Effector memory CD8-positive, alpha-beta T cell (primary cell): ENCODE measurements at places on chromosomes 13 and 19.

GRCh38 chr13:70960841-70961443, 852.7 kb upstream of the KLHL1 start:
- DNase-seq, result no peak
- no peaks in the 10 kb centered on the region for H3K27me3 ChIP-seq
- no peak overlapping the region for H3K27ac ChIP-seq
- no peaks in the 10 kb centered on the region for H3K4me1 ChIP-seq
- no peak overlapping the region for H3K4me3 ChIP-seq
- H3K36me3 ChIP-seq, result no peaks in the 10 kb centered on the region

GRCh38 chr13:110062077-110062776, 244.7 kb downstream of the COL4A1 start:
- H3K4me3 ChIP-seq, result no peak overlapping the region
- no peak for DNase-seq
- no peak overlapping the region for H3K27ac ChIP-seq
- H3K4me1 ChIP-seq, result no peaks in the 10 kb centered on the region

GRCh38 chr13:42420304-42420703, 148.4 kb downstream of the AKAP11 start:
- no peaks in the 10 kb centered on the region for H3K36me3 ChIP-seq
- DNase-seq, result no peak
- no peak overlapping the region for H3K27ac ChIP-seq
- H3K4me3 ChIP-seq, result no peak overlapping the region
- peaks cover 5% of the 10 kb centered on the region for H3K27me3 ChIP-seq

- no peak for DNase-seq
- no peaks in the 10 kb centered on the region for H3K36me3 ChIP-seq
- peaks cover 8% of the 10 kb centered on the region for H3K4me1 ChIP-seq
- no peak overlapping the region for H3K4me3 ChIP-seq
- H3K27ac ChIP-seq, result no peak overlapping the region
These were observed 140.3 kb downstream of the PDS5B start for GRCh38 chr13:32726374-32727037.

- H3K27me3 ChIP-seq, result peaks cover 41% of the 10 kb centered on the region
- peak overlapping the region; percentile 72 for H3K27ac ChIP-seq
- H3K36me3 ChIP-seq, result peaks cover 3% of the 10 kb centered on the region
- H3K4me3 ChIP-seq, result peak overlapping the region; percentile 81
These were observed 8.4 kb downstream of the EPHX3 start for GRCh38 chr19:15223649-15224361.

DNA sequence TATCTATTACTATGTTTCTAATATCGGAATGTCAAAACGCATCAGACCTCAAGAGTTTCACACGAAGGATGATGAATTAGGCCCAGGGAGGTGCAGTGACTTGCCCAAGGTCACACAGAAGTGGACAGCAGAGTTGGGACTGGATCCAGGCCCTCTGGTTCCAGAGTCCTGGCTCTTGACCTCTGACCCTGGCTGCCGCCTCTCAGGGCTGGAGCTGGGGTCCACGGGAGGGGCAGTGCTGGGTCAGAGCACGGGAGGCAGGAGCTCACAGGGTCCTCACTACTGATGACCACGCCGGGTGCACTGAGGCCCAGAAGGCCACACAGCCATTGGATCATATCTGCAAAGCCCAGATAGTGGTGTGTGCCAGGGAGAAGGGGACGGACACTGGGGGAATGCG, 9.2 kb upstream of the ASPDH start:
- H3K4me3 ChIP-seq, result no peak overlapping the region
- H3K36me3 ChIP-seq, result peaks cover 7% of the 10 kb centered on the region
- no peak overlapping the region for H3K27ac ChIP-seq
- no peak for DNase-seq
- H3K27me3 ChIP-seq, result peaks cover under 1% of the 10 kb centered on the region

GRCh38 chr13:112715210-112715609, 25.4 kb downstream of the ATP11A start:
- peaks cover 5% of the 10 kb centered on the region for H3K36me3 ChIP-seq
- peaks cover 17% of the 10 kb centered on the region for H3K4me1 ChIP-seq
- H3K4me3 ChIP-seq, result no peak overlapping the region
- no peaks in the 10 kb centered on the region for H3K27me3 ChIP-seq
- no peak for DNase-seq

- no peaks in the 10 kb centered on the region for H3K27me3 ChIP-seq
- peak; percentile 18 for DNase-seq
- H3K4me1 ChIP-seq, result peaks cover 40% of the 10 kb centered on the region
These were observed 3.8 kb upstream of the ACTL9 start for GRCh38 chr19:8702350-8702749.

DNA sequence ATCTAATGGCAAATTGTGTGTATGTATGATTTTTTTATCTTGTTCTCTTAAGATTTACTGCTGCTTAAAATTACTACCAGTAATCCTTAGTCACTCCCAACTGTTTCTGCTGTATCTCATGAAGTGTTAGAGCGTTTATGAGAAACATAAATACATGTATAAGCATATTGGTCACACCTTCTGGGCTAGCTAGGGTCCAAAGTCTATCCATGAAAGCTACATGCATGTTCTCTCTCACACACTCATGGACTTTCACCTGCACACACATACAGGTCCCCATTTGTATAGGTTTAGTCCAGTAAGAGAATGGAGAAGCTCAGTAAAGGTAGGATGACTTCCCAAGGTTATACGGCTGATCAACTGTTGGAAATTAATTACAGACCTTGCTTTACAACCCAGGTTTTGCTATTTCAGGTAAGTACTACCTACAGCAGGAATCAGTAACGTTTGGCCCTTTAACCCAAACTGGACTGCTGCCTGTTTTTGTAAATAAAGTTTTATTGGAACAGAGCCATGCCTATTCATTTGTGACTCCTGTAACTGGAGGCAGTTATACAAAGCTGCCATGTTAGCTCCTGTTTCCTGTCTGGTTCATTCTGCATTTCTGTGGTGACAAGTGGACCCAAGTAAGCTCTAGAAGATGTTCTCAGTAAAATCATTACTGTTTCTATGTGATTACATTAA, 15.3 kb downstream of the METTL21C start:
- DNase-seq, result no peak
- H3K27me3 ChIP-seq, result no peaks in the 10 kb centered on the region
- H3K36me3 ChIP-seq, result peaks cover 40% of the 10 kb centered on the region
- H3K27ac ChIP-seq, result peak overlapping the region; percentile 69
- H3K4me1 ChIP-seq, result peaks cover 12% of the 10 kb centered on the region

- peaks cover 28% of the 10 kb centered on the region for H3K4me1 ChIP-seq
- peaks cover 65% of the 10 kb centered on the region for H3K36me3 ChIP-seq
- no peaks in the 10 kb centered on the region for H3K27me3 ChIP-seq
These were observed 4.4 kb downstream of the CKAP2 start for GRCh38 chr13:52459668-52460067.

DNA sequence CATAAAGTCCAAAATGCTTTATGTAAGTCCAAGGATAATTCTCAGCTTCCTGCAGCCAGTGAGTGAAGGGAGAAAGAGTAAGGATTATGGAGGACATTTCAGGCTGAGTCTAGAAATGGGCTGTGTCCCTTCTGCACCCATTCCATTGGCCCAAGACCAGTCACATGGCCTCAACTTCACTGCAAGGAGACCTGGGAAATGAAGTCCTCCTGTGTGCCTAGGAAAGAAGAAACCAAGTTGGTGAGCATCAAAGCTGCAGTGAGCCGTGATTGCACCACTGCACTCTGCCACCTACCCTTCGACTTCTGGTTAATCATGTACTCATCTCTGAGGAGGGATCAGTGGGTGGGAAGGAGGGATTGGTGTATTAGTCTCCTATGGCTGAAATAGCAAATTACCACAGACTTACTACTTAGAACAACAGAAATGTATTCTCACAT, 3.6 kb upstream of the CD37 start:
- peaks cover 14% of the 10 kb centered on the region for H3K36me3 ChIP-seq
- peaks cover 55% of the 10 kb centered on the region for H3K4me1 ChIP-seq
- no peaks in the 10 kb centered on the region for H3K27me3 ChIP-seq
- no peak overlapping the region for H3K4me3 ChIP-seq
- H3K27ac ChIP-seq, result peak overlapping the region; percentile 83

GRCh38 chr13:99225078-99225477, 24.4 kb downstream of the UBAC2 start:
- peaks cover 68% of the 10 kb centered on the region for H3K4me1 ChIP-seq
- no peak for DNase-seq
- H3K27ac ChIP-seq, result peak overlapping the region; percentile 9
- no peaks in the 10 kb centered on the region for H3K27me3 ChIP-seq

GRCh38 chr13:59236944-59237343, 926.8 kb downstream of the DIAPH3 start:
- no peak overlapping the region for H3K4me3 ChIP-seq
- H3K27me3 ChIP-seq, result no peaks in the 10 kb centered on the region
- no peak for DNase-seq
- no peaks in the 10 kb centered on the region for H3K4me1 ChIP-seq
- H3K27ac ChIP-seq, result no peak overlapping the region
- no peaks in the 10 kb centered on the region for H3K36me3 ChIP-seq

GRCh38 chr19:12985049-12985776, 10.1 kb upstream of the NFIX start:
- H3K4me1 ChIP-seq, result peaks cover 9% of the 10 kb centered on the region
- peak; percentile 53 for DNase-seq
- peak overlapping the region; percentile 65 for H3K27ac ChIP-seq
- H3K27me3 ChIP-seq, result no peaks in the 10 kb centered on the region
- H3K4me3 ChIP-seq, result no peak overlapping the region
- no peaks in the 10 kb centered on the region for H3K36me3 ChIP-seq

GRCh38 chr13:65789815-65790214, 1440.3 kb downstream of the PCDH9 start:
- no peak for DNase-seq
- H3K27me3 ChIP-seq, result no peaks in the 10 kb centered on the region
- H3K4me3 ChIP-seq, result no peak overlapping the region
- H3K27ac ChIP-seq, result no peak overlapping the region

DNA sequence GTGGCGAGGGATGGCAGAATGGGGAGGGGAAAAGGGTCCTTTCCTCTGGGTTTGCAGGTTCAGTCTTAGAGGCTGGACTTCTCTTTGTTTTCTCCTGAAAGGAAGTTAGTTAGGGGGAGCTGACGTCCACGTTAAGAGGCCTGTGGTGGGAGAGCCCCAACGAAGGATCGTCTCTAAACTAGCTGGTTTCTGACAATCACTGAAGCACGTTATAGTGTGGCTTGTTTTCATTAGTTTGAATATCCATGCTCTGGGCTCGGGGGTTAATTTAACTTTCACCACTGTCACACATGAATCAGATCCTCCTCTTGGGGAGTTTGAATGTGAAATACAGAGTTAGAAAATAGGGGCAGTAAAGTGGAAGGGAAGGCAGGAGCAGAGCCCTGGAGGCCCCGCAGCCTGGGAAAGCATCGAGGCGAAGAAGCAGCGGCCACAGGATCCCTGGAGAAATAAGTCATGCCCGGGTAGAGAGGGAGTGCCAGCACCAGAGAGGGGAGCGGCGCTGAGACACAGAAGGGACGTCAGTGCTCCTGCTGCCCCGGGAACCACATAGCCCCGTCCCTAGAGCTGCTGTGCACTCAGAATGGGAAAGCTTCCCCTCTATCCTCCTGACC, 31.1 kb upstream of the AMER2 start:
- peaks cover 28% of the 10 kb centered on the region for H3K27me3 ChIP-seq
- H3K36me3 ChIP-seq, result no peaks in the 10 kb centered on the region
- no peaks in the 10 kb centered on the region for H3K4me1 ChIP-seq
- DNase-seq, result no peak

DNA sequence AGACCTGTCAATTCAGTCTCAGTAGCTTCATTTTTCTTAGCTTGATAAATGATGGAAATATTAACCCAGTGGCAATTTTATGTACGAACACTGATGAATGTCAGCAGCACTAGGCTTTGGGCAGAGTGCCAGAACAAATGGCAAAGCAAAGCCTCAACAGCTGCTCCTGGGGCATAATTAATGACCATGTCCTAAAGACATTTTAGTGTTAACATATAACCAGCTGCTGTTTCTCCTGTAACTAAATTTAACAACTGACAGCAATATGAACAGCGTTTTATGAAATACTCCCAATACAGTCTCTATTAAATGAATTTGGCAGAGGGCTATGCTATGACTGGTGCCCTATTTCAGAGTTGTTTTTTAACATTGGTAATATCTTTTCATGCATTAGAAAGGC, 47.1 kb downstream of the ZNF568 start:
- no peaks in the 10 kb centered on the region for H3K27me3 ChIP-seq
- H3K4me1 ChIP-seq, result no peaks in the 10 kb centered on the region
- H3K36me3 ChIP-seq, result no peaks in the 10 kb centered on the region
- H3K4me3 ChIP-seq, result no peak overlapping the region
- H3K27ac ChIP-seq, result no peak overlapping the region
- DNase-seq, result no peak

- DNase-seq, result peak; percentile 76
- peaks cover 4% of the 10 kb centered on the region for H3K36me3 ChIP-seq
- H3K4me1 ChIP-seq, result peaks cover 19% of the 10 kb centered on the region
- peak overlapping the region; percentile 68 for H3K4me3 ChIP-seq
- H3K27me3 ChIP-seq, result no peaks in the 10 kb centered on the region
These were observed 23.1 kb downstream of the LRFN3 start for GRCh38 chr19:35959040-35959967.

DNA sequence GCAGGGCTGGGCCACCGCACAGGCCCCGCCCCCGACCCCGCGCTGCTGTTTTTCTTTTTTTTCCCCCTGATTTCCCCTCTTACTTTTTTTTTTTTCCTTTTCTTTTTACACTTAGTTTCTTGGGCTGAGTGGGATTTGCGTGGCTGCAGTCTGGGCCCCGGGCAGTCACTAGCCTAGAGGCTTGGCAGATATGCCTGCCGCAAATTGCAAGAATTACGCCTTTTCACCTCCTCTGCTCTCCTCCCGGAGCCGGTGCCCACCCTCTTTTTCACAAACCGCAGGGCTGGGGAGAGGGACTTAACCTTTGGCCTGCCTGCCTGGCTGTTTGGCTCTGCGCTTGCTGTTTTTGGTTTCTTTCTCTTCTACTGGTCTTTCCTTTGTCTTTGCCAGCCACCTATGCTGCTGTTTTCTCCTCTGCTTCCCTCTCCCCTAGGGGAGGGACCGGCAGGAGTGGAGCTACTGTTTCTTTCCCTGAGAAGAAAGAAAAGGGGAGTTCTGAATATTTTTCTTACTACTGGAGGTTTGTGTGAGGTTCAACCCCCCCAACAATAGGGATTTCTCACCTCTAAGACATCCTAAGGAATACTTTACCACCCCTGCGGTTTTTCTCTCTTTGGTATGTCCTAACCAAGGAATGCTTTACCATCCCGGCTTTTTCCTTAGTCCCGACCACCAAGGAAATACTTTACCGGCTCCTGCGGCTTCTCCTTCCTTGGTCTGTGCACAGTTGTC, 11.0 kb downstream of the ZNF552 start:
- peak overlapping the region; percentile 27 for H3K4me3 ChIP-seq
- peak overlapping the region; percentile 24 for H3K27ac ChIP-seq
- H3K36me3 ChIP-seq, result no peaks in the 10 kb centered on the region

GRCh38 chr13:41370736-41371135, 59.7 kb downstream of the NAA16 start:
- H3K27ac ChIP-seq, result no peak overlapping the region
- H3K27me3 ChIP-seq, result no peaks in the 10 kb centered on the region
- DNase-seq, result no peak
- H3K4me3 ChIP-seq, result no peak overlapping the region
- H3K4me1 ChIP-seq, result peaks cover 4% of the 10 kb centered on the region

GRCh38 chr13:106570299-106570852, 2.4 kb upstream of the ARGLU1 start:
- peak; percentile 72 for DNase-seq
- H3K27ac ChIP-seq, result no peak overlapping the region
- H3K4me1 ChIP-seq, result peaks cover 28% of the 10 kb centered on the region
- peak overlapping the region; percentile 26 for H3K4me3 ChIP-seq
